CD4-positive, alpha-beta T cell treated with Interleukin-17A for 1 hour (primary cell): ENCODE measurements at places on chromosomes 7 and 10.

DNA sequence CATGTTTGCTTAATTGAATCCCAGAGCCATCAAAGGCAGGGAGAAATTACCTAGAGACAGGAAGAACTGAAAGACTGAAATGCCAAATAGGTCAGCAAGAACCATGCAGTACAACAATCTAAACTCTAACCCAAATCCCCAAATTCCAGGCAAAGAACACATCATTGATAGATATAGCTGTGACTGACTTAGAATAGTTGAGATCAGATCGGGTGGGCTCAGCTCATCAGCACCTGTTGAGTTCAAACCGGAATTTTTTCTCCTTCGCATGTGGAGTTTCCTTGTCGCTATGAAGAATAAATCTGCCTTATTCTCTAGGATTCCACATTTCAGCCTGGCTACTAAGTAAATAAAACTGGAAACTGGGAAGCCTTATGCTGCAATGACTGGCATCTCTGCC, 1.4 kb downstream of the ANKMY2 start:
- no peak for DNase-seq

DNA sequence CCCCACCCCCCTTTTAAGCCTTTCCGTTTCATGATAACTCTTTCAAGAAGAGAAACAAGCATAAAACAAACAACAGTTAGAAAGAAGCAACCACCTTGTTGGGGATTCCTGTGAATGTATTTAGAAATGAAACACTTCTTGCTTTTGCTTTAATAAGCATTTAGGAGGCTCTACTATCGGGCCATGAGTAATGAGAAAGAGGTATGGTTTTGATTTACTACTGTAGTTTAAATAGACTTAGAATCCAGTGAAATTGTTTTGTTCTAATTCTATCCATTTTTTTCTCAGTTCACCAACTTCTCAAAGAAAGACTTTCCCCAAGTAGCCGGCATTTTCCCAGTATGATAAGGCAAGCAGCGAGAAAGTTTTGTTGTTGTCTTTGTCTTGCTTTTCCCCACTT, 168.7 kb upstream of the HABP2 start:
- no peak for DNase-seq

DNA sequence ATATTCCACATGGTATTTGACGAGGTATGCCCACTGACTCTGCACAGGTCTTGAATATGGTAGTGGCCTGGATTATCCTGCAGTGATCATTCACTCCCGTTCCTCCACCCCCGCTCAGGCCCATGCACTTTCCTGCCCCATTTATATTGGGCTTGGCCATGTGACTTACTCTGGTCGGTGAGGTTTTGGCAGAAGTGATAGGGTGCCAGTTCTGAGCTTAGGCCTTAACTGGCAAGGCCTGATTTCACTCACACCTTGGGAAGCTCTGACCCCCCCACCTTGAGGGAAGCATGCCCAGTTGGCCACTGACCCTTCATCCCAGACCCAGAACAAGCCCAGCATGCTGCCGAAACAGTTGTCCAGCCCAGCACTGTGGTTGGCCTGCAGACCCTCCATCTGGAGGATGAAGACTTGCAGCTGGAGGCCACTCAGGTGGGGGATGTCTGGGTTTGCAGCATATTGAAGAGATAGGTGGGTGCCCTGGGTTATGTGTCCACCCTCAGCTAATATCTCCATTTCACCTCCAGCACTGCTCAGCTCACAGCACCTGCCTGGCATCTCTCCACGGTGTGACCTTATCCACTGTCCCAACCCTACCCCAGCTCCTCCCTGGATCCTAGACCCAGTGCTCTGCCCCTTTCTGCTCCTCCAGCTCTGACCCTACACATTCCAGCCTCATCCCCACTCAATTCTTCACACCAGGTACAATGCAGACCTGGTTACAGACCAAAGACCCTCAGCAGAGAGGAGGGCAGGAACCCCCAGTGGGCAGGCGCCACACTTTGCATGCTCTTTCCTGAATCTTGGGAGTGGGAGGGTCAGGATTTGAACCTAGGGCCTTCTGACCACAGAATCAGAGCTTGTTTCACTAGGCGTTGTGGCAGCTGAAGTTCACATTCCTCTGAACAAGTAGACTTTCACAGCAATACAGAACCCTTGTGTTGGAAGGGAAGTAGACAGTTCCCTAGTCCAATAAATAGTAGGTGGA, 138.1 kb upstream of the CHST15 start:
- peak; percentile 36 for DNase-seq

- no peak for DNase-seq
Measured at GRCh38 chr7:151707757-151708156, 169.2 kb downstream of the PRKAG2 start.

DNA sequence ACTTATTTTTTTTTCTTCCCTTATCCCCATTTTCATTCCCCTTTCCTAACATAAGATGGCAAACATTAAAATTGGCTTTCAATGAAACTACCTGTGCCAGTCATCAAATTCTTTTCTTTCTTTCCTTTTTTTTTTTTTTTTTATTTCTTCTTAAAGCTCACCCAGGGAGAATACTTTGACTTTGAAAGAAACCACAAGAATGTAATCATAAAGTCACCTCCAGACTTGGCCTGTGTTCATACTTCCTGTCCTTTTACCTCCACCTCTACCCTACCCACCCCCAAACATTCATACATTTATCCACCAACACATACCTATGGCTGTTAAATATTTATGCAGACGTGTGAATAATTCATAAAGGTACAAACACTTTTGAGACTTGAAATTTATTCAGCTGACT, 254.6 kb downstream of the SLC25A13 start:
- no peak for DNase-seq

DNA sequence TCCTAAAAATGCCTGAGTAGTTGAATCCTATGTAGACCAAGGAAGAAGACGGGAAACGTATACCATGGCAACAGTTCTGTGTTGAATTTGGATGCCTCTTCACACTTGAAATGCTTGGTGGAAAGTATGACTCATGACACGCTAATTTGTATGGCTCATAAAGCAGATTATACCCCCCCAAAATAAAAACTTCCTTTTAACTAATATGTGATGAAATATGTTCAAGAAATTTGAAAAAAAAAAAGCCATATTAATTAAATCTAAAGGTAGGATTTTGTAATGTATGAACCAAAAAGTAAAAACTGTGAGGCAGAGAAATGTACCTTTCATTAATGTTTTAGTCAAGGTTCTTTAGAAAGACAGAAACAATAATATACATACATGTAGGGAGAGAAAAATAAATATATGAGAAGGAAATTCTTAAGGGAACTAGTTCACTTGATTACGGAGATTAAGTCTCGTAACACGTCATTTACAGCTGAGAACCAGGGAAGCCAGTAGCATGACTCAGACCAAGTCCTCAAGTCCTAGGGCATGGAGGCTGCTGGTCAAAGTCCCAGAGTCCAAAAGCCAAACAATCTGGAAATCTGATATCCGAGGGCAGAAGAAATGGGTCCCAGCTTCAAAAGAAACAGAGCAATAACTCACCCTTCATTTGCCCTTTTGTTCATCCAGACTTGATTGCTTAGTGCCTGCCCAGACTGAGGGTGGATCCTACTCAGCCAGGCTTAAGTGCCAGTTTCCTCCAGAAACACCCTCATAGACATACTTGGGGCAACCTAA, 485.1 kb downstream of the SEMA3D start:
- no peak for DNase-seq
